ENCODE measurements at places on chromosomes 5 and 9.

GRCh38 chr9:92870289-92870688 lies 7.5 kb downstream of the ZNF484 start:
- DNase-seq = no peak

DNA sequence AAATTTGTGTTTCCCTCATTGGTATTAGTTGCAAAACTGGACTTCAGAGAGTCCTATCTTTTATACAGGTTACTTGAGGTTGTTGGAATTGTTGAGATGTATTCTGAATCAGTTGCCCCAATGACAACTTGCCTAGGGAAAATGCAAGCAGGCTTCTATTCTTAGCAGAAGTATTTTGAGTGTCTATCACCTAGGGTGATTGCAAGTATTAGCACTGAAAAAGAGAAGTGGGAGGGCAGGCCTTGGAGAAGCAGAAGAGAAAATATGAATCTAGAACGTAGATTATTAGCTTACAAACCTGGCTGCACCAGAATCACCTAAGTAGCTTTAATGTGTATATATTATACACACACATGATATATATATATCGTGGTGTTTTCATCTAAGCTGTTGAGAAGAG lies 43.2 kb downstream of the ADAMTS12 start:
- DNase-seq = no peak

DNA sequence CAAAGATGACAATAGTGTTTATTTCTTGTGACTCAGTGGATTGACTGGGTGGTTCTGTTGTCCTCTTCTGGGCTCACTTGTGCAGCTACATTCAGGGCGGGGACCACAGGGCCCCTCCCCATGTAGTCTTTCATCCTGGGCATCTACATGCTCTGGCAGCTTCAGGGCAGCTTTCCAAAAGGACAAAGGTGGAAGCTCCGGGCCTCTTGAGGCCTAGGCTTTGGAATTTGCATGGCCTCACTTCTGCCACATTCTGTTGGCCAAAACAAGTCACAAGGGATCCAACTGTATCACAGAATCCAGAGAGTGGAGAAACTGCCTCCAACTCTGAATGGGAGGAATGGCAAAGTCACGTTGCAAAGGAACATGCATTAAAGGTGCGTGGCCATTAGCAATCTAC lies 64.3 kb downstream of the ARHGAP26 start:
- no peak for DNase-seq

DNA sequence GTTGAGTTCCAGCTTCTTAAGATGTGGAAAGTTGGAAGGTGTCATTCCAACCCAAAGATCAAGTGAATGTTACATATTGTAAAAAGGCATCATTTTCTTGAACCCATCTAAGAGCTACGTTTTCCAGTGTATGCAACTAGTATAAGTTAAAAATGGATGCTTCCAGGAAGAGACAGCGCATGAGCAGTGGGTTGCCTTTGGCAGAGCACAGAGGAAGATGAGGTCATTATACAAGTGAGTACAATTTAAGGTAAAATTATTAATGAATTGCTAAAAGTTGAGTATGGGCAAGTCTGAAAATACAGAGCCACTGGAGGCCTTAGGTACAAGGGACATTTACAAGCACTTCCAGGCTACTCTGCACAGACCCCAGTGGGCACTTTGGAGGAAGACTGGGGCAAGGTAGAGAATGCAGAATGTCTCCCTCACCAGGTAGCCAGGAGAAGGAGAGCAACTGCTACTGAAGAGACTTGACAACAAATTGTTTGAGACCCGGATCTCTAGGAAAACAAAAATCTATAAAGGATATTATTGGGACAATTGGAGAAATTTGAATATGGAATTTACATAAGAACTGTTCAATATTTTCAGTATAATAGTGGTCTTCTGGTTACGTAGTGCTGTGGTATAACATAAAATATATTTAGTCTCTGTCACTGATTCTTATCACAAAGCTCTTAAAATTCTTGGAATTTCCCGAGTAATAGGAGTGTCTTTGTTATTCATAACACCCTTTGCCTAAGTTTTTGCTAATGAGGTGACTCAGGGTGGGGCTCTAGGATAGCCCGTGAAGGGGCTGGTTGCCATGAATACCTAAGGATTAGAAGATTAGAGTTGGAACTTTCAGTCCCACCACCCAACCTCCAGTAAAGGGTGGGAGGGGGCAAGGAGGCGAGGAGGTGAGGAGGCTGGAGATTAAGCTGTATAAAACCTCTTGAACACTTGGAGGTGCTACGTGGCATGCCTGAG lies 129.9 kb upstream of the FER start:
- DNase-seq = no peak

DNA sequence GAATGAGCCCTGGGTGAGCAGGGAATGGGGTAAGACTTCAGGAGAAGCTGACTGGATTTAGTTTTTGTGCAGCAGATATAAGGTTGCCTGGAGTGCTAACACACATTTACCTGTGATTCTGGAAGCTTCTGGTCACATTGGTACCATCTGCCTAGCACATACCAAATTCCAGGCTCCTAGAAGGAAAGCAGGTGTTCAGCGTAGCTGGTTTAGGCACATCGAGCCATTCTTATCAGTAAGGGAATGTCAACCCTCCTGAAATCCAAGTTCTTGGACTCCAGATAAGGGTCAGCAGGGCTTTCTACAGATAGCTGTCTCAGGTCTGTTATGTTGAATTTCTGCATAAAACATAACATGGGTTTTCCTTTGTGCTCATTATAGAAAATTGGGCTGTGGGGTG lies 10.3 kb downstream of the TCERG1 start:
- DNase-seq = no peak

- DNase-seq = no peak
Measured at GRCh38 chr5:40790947-40791593, 7.1 kb downstream of the PRKAA1 start.

DNA sequence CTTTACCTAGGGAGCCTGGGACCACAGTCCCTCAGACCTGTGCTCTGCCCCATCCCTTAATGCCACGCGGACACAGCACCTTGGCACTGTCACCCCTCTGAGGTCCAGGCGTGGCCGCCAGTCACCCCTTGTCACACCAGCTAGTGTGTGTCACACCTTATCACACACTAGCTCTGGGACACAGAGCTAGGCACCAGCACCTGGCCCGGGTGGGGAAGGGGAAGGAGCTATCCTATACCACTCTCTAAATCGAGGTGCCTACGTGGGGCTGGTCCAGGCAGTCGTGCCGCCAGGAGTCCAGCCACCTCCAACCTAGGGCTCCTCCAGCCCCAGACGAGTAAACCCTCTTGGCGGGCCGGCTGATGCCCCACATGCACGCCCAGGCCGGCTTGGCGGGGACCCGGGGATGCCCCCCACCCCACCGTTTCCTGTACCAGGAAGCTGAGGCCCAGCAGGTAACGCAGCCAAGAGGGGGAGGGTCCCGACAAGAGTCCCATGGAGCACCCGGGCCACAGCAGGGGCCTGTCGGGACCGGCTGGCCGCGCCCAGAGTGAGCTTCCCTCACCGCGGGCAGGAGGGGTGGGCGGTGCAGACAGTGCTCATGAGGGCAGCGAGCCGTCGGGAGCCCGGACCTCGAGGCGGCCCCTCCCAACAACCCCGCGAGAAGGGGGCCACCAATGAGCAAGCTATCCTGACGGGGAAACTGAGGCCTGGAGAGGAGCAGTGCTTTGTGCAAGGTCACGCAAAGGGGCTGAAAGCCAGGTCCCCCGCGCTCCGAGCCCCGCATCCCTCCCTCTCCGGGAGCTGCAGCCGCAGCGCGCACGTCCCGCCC lies 550 bp downstream of the CORO2A start:
- peak; percentile 7 for DNase-seq

GRCh38 chr5:163913548-163913947 lies 408.1 kb downstream of the MAT2B start:
- DNase-seq = no peak

DNA sequence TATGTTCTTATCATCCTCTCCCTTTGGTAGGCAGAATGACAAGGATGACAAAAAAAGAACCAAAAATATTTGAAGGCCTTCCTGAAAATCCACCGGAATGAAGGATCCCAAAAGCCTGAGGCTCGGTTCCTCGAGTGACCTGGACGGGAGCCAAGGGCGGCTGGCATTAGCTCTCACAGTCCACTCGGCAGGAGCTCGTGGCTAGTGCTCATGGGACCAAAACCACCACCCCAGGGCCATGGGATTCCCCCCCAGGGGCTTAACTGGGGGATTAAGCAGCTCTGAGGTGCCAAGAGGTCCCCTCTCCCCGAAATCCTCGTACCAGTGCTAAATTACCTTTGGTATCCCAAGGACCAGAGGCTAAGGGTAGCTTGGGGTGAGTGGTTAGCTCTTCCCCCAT lies 586 bp upstream of the PDZD2 start:
- no peak for DNase-seq

DNA sequence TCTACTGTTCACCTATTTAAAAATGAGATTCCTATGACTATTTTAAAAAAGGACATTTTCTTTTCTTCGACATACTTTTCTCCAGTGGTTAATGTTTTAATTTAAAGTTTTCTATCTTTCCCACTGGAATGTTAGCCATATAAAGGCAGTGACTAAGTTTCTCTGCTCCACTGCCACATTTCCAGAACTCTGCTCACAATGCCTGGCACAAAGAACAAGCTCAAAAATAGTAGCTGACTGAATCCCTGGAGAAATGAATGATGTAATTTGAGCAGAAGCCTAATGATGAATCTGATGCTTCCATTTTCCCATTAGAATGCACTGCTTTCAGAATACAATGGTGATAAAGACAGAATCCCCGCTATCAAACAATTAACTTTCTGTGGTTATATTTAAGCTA lies 817.8 kb downstream of the MTRR start:
- DNase-seq = no peak

- DNase-seq = no peak
Measured at GRCh38 chr5:105696440-105696839, 1974.3 kb downstream of the EFNA5 start.

DNA sequence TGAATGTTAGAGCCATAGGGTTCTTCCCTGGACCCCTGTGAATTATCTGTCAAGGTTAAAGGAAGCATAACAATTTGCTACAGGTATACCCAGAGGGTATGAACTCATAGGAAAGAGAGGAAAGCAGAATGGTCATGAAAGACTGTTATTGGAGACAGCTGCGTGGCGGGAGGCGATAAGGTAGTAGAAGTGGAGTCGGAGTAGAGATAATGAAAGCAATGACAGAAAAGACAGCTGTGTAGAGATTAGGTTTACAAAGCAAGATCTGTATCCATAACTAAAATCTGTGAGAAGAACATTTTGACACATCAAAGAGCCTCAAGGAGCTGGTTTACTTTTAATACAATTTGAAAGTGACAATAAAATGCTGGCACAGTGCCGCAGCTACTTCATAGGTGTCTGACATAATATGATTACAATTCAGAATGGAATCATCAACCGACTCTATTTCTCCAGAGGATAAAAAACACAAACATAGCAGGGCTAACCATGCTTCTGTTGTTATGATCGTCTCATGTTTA lies 603.9 kb downstream of the CDH12 start:
- DNase-seq = no peak

DNA sequence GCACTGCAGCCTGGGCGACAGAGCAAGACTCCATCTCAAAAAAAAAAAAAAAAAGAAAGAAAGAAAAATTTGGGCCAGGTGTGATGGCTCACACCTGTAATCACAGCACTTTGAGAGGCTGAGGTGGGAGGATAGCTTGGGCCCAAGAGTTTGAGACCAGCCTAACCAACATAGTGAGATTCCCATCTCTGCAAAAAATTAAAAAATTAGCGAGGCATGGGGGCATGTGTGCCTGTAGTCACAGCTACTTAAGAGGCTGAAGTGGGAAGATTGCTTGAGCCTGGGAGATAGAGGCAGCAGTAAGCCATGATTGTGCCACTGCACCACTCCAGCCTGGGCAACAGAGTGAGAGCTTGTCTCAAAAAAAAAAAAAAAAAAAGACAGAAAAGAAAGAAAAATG lies 2.9 kb upstream of the SIT1 start:
- DNase-seq = no peak

DNA sequence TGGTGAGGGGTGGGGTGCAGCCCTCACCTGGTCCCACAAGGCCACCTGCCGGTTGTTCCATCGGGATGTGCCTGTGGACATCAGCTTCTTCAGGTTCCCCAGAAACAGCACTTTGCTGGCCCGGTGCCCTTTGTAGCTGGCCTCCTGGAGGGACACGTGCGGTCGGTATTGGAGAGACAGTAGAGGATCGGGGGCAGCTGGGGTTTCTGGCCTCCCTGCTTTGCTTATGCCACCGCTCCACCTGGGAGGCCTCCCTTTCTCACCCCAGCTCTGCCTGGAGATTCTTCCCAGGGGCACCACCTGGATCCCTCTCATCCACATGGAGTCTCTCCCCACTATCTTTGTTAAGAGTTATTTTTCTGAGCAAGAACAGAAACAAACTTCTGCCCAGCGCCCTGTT lies 13.1 kb upstream of the TRIM14 start:
- no peak for DNase-seq

DNA sequence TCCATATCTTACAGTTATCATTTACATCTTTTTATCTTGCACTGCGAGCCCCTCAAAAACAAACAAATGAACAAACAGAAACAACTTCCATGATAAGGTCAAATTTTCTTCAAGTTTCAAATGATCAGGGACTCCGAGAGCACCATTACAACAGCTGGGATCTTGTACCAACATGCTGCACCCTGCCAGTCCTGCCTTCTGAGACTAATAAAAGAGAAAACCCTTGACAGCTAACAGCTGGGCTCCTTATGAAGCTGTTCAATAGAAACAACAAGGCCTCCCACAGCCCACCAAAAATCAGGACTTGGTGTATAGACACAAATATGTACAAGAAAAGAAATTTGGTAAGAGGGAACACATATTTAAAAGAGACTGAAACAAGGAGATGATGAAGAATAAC lies 985.3 kb upstream of the DMAC1 start:
- no peak for DNase-seq

GRCh38 chr5:19855931-19856330 lies 132.1 kb downstream of the CDH18 start:
- no peak for DNase-seq

- DNase-seq = no peak
Measured at GRCh38 chr5:167412556-167412955, 878.9 kb upstream of the WWC1 start.
